Stimulated activated CD4-positive, alpha-beta T cell treated with anti-CD3 and anti-CD28 coated beads, Interleukin-1b, Interleukin-23, amount 100 ng/mL, for 4 hours (primary cell): ENCODE measurements at places on chromosomes 1 and 21.

GRCh38 chr1:23751050-23751814 is 8.0 kb downstream of the ELOA start:
- peak; percentile 23 for DNase-seq

DNA sequence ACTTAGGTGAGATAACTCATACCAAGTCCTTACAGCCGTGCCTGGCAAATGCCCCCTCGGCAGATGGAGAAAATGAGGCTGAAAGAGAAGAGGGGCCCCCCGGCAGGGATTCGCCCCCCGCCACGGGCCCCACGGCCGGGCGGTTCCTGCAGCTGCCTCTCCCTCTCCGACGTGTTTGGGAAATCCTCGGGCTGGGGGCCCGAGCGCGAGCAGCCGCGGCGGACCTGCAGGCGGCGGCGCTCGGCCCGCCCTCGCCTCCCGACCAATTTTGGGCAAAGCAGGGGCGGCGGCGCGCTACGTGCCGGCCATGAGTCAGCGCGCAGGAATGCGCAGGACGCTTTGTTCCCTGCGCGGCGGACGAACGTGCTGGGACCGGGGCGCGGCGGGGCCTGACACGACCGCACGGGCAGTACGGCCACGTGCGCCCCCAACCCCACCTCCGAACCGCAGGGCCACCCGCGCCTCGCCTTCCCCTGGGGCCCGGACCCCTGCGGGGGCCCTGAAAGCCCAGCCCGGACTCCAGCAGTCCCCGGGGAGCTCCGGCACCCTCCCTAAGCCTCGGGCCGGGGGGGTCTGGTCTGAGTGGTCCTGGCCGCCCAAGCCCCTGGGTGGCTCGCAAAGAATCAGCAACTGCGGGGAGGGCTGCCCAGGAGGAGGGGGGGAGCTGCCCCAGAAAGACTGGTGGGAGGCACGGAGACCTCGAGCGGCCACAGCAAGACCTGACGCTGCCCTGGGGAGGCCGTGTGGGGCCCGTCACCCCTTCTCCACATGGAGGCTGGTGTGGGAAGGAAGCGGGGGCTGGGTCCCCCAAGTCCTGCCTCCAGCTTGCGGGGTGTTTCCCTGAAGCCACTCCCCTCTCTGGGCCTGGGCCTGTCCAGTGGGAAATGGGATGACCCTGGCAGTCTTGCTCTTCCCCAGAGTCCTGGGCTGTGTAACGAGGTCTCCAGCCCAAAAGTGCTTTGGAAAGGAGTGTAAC is 11.9 kb upstream of the EDN2 start:
- DNase-seq: peak; percentile 41

DNA sequence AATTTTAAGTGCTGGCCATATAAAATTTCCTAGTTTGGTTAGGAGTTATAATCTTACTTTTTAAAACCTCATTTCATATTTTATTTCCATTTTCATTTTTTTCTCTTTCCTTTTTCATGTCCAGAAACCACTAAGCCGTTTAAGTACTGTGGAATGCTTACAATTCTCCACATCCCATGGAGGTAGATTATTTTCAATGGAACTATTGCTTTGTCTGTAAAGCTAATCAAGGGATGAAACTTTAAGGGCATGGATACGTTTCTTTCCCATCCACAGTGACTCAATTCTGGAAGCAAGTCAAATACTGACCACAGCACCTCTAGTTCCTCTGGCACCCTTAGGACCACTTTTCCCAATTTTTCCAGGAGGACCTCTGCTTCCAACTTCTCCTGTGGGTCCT is 139.1 kb upstream of the ZNHIT6 start:
- no peak for DNase-seq

DNA sequence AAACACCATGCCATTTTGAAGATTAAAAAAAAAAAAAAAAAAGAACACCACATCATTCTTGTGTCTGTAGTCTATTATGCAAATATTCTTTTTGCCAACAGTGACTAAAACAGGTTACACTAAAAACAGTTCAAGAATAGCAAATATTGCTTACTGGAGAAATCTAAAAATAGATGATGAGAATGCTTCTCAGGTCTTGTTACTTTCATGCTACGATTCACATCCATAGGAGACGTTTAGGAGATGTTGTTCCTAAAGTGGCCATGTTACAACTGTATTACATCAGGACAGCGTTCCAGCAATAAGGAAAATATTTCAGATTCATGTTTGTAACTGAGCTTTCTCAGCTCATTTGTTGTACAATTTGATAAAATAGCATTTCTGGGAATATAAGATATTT is 32.3 kb downstream of the RAB3GAP2 start:
- DNase-seq: no peak

- peak; percentile 7 for DNase-seq
Measured at GRCh38 chr1:22611530-22611947, 24.9 kb upstream of the C1QA start.

DNA sequence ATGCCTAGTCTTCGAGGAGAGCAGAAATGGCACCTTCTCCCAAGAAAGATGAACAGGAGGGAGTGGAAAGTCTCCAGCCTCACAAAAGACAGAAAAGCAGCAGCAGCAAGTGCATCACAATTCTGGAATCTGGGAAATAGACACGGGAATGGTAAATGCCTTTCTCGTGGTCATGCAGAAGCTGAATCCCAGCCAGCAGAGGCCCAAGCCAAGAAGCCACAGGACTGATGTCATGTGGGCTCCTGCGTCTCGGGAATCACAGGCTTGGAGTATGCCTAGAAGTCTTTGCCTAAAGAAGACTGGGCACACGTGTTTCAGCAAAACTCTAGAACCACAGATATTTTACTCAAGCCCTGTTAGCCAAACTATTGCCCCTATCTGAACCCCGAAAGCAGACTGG is 260.3 kb upstream of the PLD5 start:
- no peak for DNase-seq

GRCh38 chr1:82018319-82018718 is 217.6 kb downstream of the ADGRL2 start:
- no peak for DNase-seq
